ENCODE measurements at places on chromosomes 11 and 22.

DNA sequence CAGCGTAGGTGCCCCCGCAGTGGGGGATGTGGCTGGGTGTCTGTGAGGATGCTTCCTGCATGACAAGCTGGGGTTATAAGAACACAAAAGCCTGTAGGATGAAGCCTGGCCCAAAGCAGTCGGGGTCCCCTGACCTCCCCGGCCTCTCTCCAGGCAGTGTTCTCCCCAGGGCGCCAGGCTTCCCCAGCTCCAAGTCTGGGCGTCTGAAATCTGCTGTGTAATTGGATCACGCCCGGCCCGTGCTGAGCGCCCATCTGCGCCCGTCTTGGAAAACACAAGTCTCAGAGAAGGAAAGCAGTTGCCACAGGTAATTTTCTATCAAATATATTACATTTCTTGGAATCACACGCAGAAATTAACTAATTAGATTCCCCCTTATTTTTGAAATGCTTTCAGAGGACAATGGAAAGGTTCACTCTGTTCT is 233.3 kb downstream of the CTTN start:
- no peak for DNase-seq

GRCh38 chr11:56509439-56509838 is 18.3 kb upstream of the OR5M8 start:
- DNase-seq, result no peak

DNA sequence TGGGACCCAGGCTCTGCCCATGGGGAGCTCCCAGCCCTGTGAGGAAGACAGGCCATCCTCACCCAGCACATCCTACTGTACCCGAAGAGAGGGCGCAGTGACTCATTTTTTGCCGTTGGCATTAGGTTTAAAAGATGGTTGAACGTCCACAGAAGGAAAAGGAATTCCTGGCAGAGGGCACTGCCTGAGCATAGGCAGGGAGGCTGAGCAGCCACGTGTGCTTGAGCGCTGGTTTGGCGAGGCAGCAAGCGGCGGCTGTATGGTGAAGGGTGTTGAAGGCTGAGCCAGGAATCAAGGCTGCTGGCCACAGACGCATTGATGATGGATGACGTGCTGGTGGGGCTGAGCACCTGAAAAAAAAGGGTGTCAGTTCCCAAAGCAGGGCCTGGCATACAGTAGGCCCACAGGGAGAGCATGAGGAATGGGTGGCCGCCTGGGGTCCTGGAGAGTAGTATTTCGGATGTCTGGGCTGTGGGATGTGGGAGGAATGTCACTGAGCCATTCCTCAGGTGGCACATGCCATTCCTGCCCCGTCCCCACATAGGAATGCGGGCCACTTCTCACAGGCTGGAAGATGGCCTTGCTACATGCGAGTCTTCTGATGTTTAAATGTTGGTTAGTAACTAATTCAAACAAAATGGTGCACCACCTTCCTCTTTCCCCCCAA is 112.5 kb downstream of the KIAA1671 start:
- no peak for DNase-seq

GRCh38 chr22:37290737-37291136 is 8.4 kb downstream of the CYTH4 start:
- no peak for DNase-seq

- DNase-seq, result no peak
These were observed 104.2 kb upstream of the SORL1-AS1 start for GRCh38 chr11:121556937-121557336.

DNA sequence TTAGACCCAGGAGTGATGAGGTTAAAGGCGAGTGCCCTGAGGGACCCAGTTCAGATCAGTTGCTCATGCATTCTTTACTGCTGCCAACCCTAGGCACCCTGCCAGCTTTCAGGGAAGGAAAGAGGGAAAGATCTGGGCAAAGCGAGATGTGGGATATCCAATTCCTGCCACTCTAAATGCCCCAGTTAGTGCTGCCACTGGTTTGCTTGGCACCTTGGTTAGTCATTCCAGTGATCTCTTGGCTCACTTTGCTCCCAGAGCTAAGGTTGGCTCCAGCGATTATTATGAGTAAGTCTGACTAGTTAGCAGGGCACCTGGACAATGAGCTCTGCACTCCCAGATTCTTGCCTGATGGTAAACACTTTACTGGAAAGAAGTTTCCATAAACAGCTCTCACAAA is 85.0 kb downstream of the INSC start:
- DNase-seq, result no peak

DNA sequence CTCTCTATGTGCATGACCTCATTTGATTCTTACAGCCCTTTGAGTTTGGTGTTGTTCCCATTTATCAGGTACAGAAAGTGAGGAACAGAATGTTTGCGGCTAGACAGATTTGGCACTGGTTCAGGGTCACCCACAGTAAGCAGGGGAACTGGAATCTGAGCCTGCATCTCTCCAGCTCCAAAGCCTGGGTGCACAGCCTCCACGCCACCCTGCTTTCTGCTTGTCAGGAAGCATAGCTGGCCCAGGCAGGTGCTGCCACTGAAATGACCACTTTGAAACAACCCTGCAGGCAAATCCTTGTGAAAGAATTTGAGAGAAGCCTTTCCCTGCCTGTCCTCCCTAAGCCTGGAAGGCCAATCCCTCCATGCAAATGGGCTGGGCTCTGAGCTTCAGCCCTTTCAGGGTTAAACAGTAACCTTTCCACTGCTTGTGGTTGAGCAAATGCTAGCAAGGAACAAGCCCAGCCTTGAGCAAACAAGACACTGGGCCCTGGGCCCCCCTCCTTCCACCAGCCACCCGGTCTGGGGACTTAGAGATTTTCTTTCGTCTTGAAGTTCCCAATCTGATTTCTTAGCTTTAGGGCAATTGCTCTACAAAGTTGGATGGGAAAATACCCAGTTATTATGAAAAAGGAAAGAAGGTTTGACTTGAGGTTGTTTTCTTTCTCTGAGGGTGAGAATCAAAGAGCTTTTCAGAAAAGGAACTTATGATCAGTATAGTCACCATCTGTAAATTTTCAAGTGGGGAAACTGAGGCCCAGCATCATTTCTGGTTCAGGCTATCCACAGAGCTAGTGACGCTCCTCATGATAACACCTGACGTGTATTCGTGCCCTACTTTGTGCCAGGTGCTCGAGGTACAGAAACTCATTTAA is 19.4 kb downstream of the EHF start:
- no peak for DNase-seq

DNA sequence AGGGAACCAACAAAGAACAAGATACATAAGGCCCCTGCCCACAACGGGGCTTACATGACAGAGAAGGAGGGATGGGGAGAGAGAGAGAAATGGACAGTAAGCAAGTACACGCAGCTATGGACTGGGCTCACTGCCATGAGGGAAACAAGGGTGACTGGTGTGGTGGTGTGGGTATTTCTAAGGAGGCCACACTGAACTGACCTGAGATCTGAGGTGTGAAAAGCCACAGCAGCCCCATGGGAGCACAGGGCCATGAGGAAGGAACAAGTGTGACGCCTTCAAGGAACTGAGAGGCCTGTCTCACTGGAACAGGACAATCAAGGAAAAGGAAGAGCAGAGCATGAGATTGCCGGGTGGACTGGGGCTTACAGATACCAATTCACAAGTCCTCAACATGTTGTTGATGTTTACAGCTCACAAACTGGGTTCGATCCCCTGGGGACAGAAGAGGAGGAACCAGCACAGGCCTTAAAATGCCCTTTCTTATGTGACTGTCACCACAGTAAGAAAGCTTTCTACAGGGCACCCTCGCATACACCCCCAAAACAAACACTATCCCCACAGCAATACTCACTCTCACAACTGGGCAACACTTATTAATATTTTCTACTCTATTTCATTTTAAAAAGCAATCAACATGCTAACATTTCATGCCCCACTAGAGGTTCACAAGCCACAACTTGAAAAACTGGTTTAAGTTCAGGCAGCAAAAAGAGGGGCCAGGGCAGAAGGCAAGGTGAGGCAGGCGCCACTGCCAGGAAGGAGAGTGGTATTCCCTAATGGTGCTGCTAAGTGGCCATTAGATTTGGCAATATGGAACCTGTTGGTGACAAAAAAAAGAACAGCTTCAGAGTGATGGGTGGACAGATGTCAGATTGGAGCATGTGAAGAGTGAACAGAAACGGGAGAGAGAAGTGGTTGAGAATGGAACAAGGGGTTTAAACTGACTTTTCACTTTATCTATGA is 39.1 kb downstream of the TCIRG1 start:
- no peak for DNase-seq

DNA sequence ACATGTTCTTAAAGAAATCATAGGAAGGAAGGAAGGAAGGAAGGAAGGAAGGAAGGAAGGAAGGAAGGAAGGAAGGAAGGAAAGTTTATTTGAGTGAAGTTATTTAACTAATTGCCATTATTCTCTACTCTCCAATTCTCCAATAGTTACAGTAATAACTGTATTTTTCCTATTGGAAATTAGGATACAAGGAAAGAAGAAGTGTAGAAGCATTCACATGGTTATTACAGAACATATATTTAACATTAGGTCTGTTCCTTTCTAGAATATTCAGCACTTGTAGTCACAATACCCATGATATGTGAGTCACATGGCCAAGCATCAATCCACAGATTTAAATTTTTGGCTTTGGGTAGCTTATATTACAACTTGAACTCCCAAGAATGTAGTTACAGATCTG is 230.6 kb downstream of the SOX6 start:
- no peak for DNase-seq

GRCh38 chr11:123899792-123900191 is 2.2 kb upstream of the OR8D4 start:
- DNase-seq, result no peak

DNA sequence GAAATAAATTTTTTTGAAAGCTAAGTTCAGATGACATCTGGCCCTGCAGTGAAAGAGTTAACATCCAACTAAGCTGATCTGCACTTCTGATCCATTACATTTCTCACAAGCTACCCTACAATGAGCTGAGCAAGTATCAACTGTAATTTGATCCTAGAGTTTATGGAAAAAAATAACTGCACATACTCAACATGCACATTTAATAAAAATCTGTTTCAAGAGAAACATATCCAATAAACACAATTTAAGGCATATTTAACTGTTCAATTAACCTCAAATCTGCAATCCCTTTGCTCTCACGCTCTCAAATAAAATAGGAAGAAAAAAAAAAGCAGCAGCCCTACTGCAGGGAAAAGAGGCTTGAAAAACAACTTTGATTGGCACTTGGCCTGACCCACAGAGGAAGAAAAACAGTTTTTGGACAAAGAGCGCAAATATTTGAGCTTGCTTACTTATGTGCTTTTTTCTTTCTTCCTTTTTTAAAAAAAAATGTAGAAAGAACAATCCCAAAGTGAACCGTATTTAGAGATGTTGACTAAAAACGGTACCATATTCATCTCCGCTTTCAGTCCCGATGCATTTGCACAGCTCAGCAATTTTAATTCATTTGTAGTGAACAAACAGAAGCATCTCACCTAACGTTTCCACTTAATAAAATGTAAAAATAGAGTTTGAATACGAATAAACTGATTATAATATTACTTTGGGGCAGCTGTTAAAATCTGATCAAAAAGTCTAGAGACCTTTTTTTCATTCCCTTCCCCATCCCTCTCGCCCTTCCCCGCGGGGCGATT is 1.6 kb downstream of the SESN3 start:
- DNase-seq, result no peak

GRCh38 chr11:57649826-57650738 is at the start of gene YPEL4:
Gene YPEL4 (minus strand): TSS chr11:57649912. CDS start chr11:57647107, 2,805 bp downstream.
- peak; percentile 85 for DNase-seq

DNA sequence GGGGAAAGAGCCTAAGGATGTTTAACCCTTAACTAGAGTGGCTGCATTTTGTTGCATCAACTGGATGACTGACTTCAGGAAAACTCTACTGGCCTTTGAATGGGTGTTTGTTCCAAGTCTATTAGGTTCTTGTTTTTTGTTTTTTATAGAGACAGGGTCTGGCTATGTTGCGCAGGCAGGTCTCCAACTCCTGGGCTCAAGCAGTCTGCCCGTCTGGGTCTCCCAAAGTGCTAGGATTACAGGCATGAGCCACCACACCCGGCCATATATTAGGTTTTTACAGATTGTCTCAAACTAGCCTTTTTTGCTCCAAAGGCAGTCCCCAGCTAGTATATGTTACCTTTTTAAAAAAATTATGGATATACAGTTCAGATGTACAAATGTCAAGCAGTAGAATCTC is 1.1 kb downstream of the SMARCB1 start:
- DNase-seq, result no peak

GRCh38 chr22:44410451-44410991 is 87.5 kb downstream of the RTL6 start:
- no peak for DNase-seq

- DNase-seq, result no peak
These were observed 397.7 kb downstream of the TBC1D22A start for GRCh38 chr22:47160141-47160541.

DNA sequence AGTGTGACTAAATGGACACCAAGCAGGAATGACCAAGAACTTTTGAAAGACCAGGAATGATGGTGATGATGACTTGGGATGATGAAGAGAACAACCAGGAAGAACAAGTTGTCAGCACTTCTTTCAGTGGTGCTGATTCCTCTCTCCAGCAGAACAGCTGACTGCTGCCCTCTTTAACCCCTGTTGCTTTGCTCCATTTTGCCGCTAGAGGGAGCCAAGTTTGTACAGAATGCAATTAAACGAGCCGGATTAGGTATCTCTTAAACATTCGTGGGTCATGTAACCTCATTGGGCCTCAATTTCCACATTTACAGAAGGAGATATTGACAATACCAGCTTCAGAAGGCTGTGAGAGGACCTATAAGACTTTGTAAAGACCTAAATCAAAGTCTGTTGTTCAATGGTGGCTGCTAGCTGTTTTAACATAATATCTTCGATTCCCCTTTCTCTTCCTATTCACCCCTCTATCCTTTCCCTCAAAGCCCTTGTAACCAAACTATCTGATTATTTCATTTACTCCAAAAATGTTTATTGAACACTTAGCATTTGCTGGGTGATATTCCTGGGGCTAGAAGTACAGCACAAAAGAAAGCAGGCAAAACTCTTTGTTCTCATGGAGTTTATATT is 1.9 kb downstream of the OR4S1 start:
- DNase-seq, result no peak

- no peak for DNase-seq
These were observed 16.9 kb upstream of the IPO7 start for GRCh38 chr11:9367551-9367950.

DNA sequence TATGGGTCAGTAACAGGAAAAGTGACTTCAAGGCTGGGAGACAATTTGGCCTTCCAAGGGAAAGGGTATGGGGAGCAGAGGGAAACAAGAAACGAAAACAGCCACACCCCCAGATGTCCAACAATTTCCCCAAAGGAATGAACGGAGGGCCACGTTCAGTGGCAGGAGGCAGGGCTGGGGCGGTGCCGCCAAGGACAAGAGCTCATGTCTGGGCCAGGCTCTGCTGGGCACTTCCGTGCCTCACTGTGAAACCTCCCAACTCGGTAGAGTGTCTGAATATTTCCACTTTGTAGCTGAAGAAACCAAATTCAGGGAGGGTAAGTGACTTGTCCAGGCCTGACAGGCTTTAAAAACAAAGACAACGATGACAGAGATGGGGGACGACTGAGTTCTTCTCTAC is 11.9 kb downstream of the IFT27 start:
- no peak for DNase-seq

- no peak for DNase-seq
These were observed 130.8 kb downstream of the CEP164 start for GRCh38 chr11:117458275-117459122.

DNA sequence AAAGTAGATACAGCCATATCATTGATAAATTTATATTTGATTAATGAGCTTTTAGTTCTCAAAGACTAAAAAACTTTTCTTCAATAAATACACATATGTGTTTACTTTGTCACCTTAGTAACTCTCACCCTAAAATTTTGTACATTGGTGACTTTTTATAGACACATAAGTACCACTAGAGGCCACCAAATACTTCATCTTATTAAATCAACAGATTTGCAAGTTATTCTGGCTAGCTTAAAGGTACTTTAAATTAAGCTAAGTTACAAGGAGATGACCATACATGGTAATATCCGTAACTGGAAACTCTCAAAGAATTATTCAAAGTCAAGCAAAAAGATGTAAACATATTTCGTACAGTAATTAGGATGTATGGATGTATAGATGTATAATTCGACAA is 112.2 kb downstream of the SBF2 start:
- no peak for DNase-seq
